ENCODE measurements at places on chromosomes 1 and 21.

GRCh38 chr1:223229756-223230155 lies 86.7 kb upstream of the TLR5 start:
- no peak for DNase-seq

DNA sequence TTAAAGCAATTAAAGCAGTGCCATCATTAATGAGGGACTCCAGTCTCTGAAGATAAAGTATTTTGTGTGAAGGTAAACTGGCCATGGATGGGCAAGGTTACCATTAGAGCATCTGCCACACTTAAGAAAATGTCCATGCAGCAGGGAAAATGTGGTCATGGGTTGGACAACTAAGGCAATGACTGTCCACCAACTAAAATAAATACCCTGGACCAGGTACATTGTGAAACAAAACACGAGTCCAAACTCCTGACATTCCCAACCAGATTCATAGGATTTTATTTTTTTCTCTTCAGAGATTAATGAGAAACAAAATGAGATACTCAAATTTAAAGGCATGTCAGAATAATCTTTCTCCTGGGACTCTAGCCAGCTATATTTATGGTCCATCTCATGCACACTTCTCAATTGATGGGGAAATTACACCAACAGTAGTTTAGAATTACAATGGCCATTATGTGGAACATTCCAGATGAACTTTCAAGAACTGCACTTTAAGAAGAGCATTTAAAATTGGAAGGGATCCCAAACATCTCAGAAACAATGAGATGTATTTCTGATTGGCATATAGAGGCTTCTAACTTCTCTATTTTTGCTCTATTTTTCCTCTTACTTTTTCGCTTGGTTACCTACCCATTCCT lies 8.1 kb downstream of the GBP7 start:
- DNase-seq = no peak

DNA sequence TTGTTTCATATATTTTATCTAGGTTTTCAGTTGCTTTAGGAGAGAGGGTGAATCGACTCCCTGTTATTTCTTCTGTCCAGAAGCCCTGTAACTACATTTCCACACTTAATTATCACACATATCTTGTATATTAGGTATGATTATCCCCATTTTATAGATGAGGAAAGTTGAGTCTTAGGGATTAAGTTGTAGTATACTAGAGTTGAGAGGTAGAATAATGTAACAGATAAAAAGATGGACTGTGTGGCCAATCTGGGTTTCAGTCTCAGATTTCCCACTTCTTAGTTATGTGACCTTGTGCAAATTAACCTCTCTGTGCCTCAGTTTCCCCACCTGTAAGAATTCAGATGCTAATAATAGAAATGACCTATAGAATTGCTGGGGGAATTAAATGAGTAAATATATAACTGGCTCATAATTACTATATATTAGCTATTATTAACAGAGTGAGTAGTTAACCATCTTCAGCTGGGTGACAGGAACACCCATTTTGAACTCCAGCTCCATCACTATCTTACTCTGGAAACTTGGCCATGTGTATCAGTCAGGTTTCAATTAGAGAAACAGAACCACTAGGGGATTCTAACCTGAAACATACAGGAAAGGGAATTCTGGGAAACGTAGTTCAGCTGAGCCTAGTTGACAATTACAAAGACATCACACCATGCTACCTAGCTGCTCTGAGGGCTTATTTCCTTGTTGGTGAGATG lies 20.4 kb upstream of the FOXO6 start:
- no peak for DNase-seq

DNA sequence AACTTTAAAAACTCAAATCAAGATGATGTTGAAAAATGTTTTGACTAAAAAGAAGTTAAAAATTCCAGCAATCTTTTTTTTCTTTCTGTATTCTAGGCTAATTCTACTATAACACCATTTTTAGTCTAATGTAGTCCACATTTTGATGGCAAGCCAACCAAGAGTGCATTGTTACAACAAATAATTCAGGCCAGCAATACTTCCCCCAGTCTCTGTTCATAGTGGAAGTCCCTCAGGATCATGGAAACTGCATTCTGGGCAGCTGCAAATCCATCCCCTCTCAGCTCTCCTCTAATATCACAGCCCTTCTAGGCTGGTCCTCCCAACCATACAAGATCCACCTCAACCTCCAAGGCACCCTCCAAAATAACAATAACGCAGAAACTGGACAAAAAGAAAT lies 7.8 kb upstream of the CD58 start:
- no peak for DNase-seq

DNA sequence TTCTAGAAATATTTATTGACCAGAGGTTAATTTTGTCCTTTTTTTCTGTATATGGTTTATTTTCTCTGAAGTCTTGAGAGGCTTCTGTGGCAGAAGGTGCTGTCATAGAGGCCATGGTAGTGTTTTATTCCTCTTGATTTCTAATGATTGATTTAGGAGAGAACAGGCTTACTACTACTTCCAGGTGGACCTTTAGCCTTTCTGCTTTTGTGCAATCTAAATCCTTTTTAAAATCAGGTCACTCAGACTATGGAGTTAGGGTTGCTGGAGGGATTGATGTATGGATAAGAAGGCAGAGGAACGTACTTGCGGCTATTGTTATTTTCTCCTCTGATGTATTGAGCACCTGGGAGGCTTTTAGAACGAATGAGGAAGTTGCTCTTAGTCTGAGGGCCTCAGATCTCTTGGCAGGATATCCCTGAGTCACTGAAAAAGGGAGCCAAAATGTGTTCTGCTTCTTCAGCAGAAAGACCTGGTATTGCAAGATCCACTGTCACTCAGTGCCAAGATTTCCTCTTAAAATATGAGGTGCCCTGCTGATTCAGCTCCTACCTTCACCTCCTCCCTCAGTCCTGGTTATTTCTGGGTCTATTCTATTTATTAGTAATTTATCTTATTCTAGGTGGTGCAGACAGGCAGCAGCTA lies 277.4 kb downstream of the ZNF648 start:
- no peak for DNase-seq

DNA sequence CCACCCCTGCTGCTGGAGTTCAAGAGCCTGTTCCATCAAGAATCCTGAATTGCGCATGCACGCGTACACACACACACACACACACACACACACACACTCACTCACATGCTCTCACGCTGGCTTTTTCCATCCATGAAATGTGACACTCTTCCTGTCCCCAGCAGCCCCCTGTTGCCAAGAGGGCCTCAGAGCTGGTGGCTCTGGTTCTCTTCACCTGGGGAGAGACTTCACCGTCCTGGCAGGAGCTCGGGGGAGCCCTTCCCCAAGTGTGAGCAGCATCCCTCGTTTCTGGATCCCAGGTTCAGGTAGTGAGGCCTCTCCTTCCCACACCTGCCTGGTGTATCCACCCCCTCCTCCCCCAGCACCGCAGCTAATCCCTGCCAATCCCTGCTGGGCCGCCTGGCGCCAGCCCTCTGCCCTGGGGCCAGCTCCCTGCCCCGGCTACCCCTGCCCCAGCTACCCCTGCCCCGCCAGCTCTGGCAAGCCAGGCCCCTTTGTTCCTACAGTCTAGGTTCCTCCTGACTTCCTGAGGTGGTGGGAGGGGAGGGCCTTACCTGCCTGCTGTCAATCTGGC lies 9.9 kb downstream of the PLOD1 start:
- no peak for DNase-seq

DNA sequence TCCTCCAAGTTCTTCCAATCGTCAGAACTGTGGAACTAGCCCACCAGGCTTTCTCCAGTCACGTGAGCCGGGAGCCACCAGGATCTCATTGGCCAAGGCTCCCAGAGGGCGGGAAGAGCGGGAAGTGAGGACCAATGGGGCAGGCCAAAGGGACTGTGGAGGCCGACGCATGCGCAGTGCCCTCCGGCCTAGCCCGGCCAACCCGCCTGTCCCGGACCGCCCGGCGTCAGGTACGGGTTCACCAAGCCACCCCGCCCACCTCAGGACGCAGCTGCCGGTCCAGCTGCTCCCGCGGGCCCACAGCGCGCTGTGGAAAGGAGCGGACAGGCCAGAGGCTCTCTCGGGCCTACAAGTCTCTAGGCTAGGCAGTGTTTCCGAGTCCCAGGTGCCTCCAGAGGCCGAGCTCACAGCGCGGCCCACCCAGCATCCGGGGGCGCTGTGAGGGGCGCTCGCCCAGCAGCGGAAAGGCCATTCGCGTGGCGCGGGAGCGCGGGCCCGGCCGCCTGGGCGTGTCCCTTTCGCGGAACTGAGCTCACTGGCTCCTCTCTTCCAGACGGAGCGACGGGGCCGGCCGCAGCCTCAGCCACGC lies 10.9 kb downstream of the OR14I1 start:
- no peak for DNase-seq

Data from stimulated activated CD4-positive, alpha-beta T cell treated with anti-CD3 and anti-CD28 coated beads, Interleukin-15, amount 100 ng/mL, for 48 hours (primary cell).